Left ventricle myocardium inferior (tissue), 1 donor: ENCODE measurements at places on chromosomes 12 and 14.
A peak's percentile ranks its signal among the peaks of the same experiment; 100 is the strongest.

DNA sequence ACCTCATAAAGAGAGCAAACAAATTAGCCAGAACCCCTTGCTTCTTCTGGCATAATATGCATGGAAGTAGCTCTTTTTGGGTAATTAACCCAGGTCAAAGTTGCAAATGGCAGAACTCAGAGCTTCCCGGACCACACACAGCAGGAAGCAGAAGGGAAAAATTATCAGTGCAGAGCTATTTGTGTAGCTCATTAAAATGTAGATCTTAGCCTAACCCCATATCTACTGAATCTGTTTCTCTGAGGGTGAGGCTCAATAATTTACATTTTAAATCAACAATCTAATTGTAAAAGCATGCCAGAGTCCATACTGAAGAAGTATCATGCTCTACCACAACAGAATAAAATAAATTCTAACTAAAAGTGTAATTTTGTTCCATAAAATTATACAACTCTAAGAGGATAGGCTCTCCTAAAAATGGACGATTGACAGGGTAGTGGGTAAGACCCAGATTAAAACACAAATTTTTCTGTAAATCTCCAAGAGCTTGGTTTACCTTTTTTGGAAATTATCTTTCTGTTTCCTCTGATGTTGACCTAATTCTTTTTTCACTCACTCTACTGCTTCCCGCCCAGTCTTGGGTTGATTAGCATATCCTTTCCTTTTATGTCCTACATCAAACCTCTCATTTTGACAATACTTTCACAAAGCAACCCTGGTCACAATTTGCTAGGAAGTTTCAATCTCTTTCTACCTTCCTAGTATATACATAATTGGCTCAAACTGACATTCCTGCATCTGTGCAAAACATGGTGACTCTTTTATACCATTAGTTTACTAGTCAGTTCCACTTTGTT lies 213.3 kb upstream of the SLC16A7 start:
- no peaks in the 10 kb centered on the region for H3K36me3 ChIP-seq
- no peak for DNase-seq
- H3K4me1 ChIP-seq, result no peaks in the 10 kb centered on the region
- H3K4me3 ChIP-seq, result no peak overlapping the region

- no peaks in the 10 kb centered on the region for H3K36me3 ChIP-seq
- peaks cover 68% of the 10 kb centered on the region for H3K27me3 ChIP-seq
- peak overlapping the region; percentile 51 for H3K4me3 ChIP-seq
- peaks cover 32% of the 10 kb centered on the region for H3K4me1 ChIP-seq
These were observed 9.2 kb downstream of the EXOC3L4 start for GRCh38 chr14:103103461-103104388.

- no peaks in the 10 kb centered on the region for H3K36me3 ChIP-seq
- DNase-seq, result no peak
- H3K4me3 ChIP-seq, result no peak overlapping the region
- H3K27ac ChIP-seq, result no peak overlapping the region
- peaks cover 32% of the 10 kb centered on the region for H3K4me1 ChIP-seq
- peaks cover 13% of the 10 kb centered on the region for H3K27me3 ChIP-seq
These were observed 2.5 kb upstream of the CACNA2D4 start for GRCh38 chr12:1920971-1921370.

GRCh38 chr12:6084261-6084968 lies 40.1 kb downstream of the VWF start:
- no peak for DNase-seq
- H3K4me3 ChIP-seq, result no peak overlapping the region
- H3K27ac ChIP-seq, result peak overlapping the region; percentile 80
- peaks cover 7% of the 10 kb centered on the region for H3K36me3 ChIP-seq
- H3K27me3 ChIP-seq, result no peaks in the 10 kb centered on the region
- H3K4me1 ChIP-seq, result peaks cover 94% of the 10 kb centered on the region

GRCh38 chr12:11731042-11731357 lies 81.5 kb downstream of the ETV6 start:
- no peak overlapping the region for H3K27ac ChIP-seq
- H3K4me1 ChIP-seq, result peaks cover 35% of the 10 kb centered on the region
- H3K36me3 ChIP-seq, result no peaks in the 10 kb centered on the region
- H3K4me3 ChIP-seq, result no peak overlapping the region
